HS-5 (cell line): ENCODE measurements at places on chromosomes 4 and X.

GRCh38 chr4:4852591-4853362 is 6.7 kb upstream of the MSX1 start:
- no peak for DNase-seq

DNA sequence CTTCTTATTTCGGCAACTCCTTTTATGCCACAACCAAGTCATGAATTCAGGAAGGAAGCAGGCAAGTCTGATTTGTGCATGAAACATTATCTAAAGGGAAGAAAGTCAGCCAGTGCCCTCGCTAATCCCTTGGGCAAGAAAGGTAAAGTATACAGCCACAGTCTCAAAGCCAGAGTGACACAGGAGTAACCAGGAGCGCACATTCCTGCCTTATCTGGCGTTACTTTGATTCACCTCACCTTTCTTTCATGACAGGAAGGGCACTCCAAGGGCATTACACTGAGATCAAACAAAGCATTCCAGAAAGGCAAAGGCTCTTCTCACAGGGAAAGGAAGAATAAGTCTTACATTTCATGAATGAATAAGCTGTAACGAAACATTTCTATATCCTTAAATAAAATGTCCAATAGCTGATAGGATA is 38.8 kb downstream of the FAT1 start:
- DNase-seq: no peak

DNA sequence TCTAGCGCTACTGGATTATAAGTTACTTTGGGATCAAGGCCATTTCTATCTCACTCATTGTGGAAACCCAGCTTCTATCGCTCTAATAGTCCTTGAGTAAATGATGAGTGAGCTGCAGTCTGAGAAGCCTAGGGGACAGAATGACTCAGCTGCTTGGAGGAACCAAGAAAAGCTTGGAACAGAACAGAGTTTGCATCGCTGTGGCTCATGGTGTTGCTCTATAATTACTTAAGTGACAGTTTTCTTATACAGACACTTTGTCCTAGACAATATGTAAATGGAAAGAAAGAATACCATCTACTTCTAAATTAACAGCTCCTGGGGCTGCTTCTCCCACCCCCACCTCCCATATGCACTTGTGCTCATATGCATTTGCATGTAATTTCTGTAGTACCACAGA is 156.9 kb downstream of the SLIT2 start:
- no peak for DNase-seq

GRCh38 chr4:145044341-145044740 is 53.7 kb downstream of the ANAPC10 start:
- DNase-seq: no peak
